ENCODE measurements at places on chromosomes 7 and 10.

DNA sequence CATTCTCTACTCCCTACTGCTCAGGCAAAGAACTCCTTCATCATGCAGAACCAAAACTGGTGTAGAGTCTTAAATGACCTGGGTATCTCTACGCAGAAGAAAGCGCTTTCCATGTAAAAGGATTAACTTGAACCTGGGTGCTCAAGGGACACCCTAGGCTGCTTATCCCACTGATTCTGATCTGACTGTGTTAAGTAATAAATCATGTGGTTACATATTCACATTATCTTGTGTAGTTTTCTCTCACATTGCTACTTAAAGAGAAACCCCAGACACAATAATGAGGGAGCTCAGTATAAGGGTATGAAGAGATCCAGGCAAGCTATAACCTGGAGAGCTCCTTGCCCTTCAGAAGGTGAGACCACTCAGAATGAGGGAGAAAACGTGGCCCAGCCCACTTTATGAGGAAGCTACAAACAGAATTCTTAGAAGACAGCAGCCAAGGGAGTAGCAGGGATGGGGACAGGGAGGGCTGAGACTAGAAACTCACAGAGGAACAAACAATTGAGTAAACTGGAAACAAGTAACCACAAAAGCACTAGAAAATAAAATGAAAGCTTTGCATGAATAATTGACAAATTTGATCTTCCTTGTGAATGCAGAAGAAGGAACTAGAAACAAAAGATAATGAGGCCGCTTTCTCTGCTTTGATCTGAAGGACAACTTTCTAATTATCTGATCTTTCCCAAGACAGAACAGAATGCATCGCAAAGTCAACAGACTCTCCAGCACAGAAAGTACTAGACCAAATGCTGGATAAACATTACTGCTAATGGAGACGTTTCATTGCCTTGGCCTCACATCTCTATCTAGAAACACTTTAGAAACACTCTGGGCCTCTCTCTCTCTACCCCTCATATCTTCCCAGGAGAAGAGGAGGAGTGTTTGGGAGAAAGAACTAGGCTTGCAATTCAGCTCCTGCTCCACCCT is 76.1 kb downstream of the LRRC17 start:
- no peak for DNase-seq

- peak; percentile 10 for DNase-seq
Measured at GRCh38 chr10:110008518-110009339, 945 bp downstream of the ADD3 start.

GRCh38 chr7:133863362-133864061 is 263.6 kb upstream of the LRGUK start:
- DNase-seq, result no peak

DNA sequence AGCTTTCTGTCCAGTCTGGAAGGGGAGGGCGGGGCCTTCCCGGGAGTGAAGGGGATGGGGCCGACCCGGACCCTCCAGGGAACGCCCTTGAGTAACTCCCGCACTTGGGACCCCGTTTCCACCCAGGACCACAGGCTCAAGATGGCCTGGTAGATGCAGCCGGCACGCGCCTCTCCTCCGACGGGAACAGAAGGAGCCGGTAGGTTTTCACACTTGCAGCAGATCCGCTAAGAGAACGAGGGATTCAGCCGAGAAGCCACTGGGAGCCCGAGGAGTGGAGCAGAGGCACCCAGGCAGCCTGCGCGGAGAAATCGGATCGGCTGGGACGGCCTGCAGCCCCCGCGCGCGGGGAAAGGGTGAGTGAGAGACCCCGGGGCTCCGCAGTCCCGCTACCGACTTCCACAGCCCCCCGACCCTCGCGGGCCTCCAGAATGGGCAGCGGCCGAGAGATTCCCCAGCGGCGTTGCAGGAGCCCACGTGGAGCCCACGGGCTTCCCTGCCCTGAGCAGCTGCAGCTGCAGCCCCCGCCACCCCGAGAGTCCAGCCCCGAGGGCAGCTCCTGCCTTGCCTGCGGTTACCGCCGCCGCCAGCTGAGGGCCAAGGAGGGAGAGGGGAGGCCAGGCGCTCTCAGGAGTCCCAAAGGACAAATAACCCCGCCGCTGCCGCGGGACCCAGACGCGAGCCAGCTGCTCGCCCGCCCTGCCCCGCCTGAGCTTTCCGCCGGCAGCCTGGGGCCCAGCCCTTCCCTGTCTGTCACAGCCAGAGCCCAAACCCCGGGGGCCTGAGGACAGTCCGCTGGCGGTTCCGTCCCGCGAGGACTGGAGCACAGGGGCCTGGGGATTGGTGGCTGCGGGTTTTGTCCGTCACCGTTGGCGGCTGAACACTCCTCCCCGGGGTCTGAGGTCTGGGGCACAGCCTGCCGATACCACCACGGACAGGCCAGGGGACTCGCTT is 21.8 kb downstream of the IFT22 start:
- no peak for DNase-seq

GRCh38 chr10:118310822-118311221 is 31.3 kb downstream of the FAM204A start:
- DNase-seq, result no peak

- DNase-seq, result no peak
Measured at GRCh38 chr7:362402-363096, 72.6 kb downstream of the FOXL3 start.

DNA sequence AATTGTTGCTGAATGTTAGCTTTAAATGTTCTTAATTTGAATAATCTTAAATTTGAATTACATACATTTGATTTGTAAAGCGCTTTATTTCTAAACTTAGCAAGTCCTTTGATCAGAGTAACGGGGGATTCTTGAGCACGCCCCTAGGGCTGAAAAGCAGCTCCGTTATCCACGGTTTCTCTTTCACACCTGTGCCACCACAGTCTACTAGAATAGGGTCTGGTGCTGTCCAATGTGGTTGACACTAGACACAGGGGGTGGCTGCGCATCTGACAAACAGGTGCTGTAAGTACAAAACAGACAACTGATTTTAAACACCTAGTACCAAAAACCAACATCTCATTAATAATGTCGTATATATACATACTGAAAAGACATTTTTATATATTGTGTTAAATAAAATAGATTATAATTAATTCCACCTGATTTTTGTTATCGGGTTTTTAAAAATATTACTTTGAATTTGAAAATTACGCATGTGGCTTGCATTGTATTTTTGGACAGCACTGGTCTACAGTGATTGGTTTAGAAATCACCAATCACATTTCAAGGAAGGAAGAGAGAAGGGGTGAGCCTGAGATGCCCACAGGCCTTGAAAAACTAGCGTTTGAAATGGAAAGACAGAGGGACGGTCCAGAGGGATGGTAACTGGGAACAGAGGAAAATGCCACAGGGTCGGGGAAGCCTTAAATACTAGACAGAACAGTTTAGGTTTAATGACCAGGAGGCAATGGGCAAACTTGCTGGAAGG is 7.3 kb downstream of the SEPHS1 start:
- DNase-seq, result no peak

- no peak for DNase-seq
Measured at GRCh38 chr7:65800890-65801341, 72.0 kb upstream of the VKORC1L1 start.

GRCh38 chr10:133261726-133262325 is 14.8 kb downstream of the ADAM8 start:
- DNase-seq, result peak; percentile 42

GRCh38 chr10:50807851-50808776 is 68.4 kb downstream of the ASAH2B start:
- DNase-seq, result no peak

GRCh38 chr10:79483948-79484347 is 28.4 kb upstream of the EIF5AL1 start:
- no peak for DNase-seq

DNA sequence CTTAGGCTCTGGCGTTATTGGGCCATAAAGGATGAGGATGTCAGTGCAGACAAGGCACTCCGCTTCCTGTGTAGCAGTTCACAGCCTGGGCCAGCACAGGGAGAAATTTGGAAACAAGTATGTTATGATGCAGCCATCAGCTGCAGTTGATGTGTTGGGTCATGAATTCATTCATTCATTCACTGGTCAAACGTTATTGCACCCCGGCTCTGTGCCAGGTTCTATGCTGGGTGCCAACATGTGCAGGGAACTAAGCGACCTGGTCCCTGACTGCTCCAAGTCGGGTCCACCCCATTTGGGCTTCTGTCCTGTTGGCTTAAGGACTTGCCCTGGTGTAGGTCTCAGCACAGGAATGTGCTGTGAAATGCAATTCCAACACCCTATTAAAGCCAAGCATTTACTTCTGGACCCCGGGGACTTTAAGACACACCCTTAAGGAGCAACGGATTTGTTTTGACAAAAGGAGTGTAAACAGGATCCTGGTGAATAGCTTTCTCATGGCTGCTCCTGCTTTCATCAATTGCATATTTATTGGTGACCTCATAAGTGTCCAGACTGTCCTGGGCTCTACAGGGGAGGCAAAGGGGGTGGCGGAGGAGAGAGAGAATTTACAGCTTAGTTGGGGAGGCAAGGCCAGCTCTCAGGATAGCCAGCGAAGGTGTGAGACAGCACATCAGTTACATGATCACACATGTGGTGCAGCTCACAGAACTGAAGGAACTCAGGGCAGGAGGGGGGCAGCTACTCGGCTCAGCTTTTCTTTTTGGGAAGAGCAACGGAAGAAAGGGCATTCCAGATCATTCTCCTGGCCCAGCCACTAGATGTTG is 158.6 kb downstream of the GRK5 start:
- no peak for DNase-seq

DNA sequence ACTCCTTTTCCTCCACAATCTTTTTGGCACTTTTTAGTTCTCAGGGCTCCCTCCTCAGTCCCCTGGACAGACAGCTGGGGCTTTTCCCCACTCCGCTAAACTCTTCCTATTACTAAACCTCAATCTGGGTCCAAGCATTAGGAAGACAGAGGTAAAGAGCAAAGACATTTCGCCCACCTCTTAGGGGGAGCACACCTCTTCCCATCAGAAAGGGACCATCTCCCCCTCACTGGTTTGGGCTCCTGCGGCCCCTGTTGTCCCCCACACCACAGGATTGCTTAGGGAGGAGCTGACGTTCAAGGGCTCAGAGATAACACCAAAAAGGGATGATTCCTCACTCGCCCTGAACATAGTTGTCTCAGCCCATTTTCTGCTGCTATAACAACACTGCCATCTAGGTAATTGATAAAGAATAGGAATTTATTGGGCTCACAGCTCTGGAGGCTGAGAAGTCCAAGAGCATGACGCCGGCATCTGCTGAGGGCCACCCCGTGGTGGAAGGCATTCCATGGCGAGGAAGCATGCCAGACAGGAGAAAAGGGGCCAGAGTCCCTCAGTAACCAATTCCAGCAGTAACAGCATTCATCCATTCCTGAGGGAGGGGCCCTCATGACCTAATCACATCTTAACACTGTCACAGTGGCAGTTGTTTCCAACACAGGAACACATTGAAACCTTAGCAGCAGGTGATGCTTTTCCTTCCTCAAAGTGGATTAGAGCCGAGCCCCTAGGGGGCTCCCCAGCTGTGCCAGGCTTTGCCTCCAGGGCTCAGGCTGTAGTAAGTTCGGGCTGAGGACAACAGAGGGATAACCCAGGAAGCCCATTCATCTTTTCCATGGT is 209.6 kb downstream of the EBF3 start:
- DNase-seq, result no peak

DNA sequence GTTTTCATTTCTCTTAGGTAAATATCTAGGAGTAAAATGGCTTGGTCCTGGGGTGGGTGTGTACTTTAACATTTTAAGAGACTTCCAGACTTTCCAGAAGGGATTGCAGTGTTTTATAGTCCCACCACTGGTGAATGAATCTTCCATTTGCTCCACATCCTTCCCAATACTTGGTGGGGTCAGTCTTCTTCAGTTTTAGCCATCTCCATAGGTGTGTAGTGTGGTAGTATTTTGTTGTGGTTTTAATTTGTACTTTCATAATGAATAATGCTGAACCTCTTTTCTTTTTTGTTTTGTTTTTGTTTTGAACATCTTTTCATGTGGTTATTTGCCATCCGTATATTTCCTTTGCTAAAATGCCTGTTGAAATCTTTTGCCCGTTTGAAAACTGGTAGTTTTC is 86.4 kb downstream of the ANKRD61 start:
- DNase-seq, result no peak

DNA sequence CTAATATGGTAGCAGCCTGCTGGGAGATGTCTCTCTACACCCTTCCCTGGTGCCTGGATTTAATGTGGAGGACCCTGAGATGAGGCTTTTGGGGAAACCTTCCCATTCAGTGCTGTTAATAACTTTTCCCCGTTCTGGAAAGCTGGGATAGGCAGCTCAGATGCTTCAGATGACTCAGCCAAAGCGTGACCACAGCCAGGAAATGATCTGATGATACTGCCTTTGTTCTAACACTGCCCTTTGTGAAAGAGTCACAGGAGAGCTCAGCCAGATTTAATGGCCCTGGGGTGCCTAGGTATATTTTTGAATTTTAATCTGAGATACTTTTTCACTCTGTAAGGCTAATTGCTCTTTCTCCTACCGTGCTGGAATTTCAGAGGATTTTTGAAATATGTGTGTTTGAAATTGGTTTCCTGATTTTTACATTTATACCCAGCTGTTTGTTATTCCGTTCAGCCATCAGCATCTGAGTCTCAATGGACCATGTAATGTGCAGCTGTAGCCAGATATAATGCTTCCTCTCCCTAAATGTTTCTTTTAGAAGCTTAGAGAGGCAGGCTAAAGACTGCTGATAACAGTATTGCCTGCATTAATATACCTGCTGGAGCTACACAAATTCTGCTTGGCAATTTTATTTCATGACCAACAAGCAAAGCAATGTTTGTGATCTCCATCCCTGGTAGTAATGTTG is 17.8 kb downstream of the CELF2 start:
- DNase-seq, result no peak

DNA sequence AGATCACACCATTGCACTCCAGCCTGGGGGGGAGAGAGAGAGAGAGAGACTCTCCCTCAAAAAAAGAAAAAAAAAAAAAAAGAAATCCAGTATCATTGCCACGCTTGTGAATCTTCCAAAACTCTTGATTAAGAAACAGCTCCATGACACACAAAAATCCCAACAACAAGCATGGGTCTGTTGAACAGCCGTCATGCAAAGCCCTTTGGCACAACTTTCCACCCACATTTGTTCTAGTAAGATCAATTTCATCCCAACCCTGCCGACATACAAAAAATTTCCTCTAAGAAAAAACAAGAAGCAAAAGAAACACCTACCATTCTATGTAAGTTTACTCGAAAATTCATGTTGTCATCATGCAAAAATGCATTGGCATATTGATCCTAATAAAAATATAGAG is 62.8 kb downstream of the ARMH3 start:
- no peak for DNase-seq
